ENCODE measurements at places on chromosomes 2 and 18.

- DNase-seq = no peak
These were observed 50.2 kb upstream of the ANKRD44 start for GRCh38 chr2:197360744-197361156.

- no peak for DNase-seq
These were observed 178.0 kb downstream of the UBE2E3 start for GRCh38 chr2:181158427-181158826.

GRCh38 chr18:9210966-9211365 lies 74.4 kb downstream of the ANKRD12 start:
- no peak for DNase-seq

- peak; percentile 18 for DNase-seq
These were observed 777 bp downstream of the GALNT3 start for GRCh38 chr2:165793161-165793778.

DNA sequence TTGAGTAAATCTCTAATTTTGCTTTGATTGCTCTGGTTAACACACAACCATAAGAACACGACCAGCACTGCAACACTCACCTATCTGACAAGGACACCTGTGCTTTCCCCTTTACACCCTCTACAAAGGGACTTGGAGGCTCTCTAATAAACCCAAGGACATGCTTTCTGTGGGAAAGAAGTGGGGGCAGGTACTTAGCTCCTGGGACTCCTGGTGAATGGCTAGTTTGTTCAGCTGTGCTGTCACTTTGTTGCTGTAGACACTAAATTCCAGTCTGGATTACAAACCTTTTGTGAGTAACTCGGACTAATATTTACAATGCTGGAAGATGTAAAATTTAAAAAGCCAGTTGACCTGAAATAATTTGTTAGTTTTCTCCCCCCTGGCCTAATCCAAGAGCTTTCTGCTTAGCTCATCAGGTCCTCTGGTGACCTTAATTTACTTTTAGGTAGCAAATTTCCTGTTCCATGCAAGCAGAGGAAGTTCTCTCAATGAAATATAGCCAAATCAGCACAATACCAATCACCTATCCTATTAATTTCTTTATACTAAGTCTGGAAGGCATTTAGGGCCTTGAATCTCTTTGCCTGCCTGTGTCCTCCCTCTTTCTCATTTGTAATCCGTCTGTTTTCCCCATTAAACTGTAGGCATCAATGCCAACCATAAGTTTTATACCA lies 67.5 kb downstream of the PLCL1 start:
- no peak for DNase-seq

DNA sequence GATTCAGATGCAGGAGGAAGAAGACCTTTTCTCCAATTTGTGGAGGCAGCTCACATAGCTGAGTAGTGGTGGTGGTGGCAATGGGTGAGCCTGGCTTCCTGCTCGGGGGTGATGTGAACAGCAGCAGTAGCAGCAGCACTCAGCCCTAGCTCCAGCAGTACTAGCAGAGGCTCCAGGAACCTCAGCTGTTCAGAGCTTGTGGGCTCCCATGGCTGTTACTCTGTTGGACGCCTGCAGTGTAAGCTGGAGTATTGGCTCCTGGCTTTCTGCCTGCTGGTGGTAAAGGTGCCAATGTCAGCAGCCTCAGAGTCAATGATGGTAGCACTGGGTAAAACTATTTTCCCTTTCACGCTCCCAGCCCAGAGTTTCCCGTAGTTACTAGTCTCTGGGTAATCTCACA lies 3.1 kb upstream of the SEH1L start:
- DNase-seq = no peak

- no peak for DNase-seq
These were observed 21.0 kb upstream of the NRP2 start for GRCh38 chr2:205661281-205661680.

GRCh38 chr2:173053043-173053699 lies 22.5 kb upstream of the MAP3K20 start:
- DNase-seq = no peak

DNA sequence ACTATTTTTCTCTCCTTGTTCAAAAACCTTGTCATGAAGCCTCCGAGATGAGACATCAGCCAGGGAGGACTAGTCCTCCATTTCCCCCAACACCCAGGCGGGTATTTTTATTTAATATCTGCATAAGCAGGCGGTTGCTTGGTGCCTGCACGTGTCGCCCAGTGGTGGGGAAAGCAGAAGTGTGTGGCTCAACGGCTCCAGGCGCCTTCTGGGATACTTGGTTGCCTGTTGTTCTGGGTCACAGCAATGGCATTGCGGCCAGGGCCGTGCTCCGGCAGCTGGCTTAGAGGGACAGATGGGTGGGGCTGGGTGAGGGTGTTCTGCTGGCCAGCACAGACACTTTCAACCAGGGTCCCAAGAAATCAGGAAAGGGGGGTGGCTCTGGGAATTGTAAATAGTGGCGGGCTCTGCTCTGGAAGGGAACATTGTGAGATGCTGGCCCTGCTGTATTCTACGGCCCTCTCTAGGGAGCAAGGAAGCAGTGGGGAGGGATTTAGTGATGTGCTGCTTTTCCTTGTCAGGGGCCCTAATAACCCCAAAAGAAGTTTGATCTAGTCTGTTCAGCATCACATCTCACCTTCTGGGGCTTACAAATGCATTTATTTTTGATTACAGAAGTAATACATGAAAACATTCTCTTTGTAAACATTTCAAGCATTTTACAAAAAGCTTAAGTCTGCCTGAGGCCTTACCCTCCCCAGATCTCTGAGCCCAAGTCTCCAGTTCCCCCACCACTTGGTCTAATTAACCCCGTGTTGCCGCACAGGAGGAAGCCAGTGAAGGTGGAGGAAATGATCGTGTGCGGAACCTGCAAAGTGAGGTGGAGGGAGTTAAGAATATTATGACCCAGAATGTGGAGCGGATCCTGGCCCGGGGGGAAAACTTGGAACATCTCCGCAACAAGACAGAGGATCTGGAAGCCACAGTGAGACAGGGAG lies 1.1 kb downstream of the VAMP8 start:
- DNase-seq = peak; percentile 64

DNA sequence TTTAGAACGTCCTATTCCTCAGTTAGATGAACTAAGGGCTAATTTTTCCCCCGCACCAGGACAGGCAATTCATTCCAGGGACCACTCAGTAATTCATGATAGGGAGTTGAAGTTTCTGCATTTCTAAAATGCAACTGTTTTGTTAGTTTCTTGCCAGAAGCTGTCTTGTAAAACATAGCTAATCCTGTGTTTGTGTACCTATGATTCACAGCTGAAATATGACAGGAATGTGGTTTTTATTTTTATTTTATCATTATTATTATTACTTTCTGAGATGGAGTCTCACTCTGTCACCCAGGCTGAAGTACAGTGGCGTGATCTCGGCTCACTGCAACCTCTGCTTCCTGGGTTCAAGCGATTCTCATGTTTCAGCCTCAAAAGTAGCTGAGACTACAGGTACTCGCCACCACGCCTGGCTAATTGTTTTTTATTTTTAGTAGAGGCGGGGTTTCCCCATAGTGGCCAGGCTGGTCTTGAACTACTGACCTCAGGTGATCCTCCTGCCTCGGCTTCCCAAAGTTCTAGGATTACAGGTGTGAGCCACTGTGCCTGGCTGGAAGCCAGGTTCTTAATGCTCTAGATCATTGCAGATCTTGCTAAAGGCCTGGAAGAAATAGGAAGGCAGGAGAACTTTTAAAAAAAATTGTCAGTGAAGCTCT lies 154.8 kb upstream of the FHL2 start:
- DNase-seq = no peak

- DNase-seq = no peak
These were observed 3.2 kb downstream of the MTHFD2 start for GRCh38 chr2:74201596-74201995.

DNA sequence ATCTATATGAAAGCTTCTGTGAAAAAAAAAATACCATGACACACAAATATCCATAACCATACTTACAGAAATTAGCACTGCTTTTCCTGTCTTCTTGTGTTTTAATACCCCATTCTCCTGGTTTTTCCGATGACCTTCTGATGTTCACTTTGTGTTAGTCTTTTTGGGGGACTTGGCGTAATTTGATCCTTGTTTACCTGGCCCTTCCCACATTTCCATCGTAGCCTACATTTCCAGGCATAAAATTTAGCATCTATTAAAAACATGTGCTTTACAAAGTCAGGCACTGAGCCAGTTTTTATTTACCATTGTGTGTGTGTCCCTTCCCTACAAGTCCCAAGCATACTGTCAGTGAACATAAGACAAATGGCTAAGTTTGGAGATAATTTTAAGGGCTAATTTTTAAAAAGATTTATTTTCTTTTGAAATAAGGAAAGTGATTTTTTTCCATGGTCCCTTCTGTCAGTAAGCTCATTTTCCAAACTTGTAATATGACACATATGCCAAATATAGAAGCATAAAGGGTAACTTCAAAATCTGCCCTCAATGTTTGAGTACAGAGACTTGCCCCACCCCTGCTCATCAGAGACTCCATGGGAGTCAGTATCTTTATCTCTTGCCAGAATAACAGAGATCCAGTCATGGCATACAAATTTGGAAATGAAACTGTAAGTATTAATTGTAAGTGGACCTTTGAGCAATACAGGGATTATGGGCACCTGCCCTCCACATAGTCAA lies 27.3 kb downstream of the SESTD1 start:
- no peak for DNase-seq

- peak; percentile 46 for DNase-seq
These were observed 1.6 kb upstream of the NFE2L2 start for GRCh38 chr2:177265824-177266817.

- DNase-seq = peak; percentile 32
These were observed 44.0 kb downstream of the PDCL3 start for GRCh38 chr2:100606726-100607343.

- DNase-seq = no peak
These were observed 778.1 kb upstream of the SOX11 start for GRCh38 chr2:4914036-4914435.

DNA sequence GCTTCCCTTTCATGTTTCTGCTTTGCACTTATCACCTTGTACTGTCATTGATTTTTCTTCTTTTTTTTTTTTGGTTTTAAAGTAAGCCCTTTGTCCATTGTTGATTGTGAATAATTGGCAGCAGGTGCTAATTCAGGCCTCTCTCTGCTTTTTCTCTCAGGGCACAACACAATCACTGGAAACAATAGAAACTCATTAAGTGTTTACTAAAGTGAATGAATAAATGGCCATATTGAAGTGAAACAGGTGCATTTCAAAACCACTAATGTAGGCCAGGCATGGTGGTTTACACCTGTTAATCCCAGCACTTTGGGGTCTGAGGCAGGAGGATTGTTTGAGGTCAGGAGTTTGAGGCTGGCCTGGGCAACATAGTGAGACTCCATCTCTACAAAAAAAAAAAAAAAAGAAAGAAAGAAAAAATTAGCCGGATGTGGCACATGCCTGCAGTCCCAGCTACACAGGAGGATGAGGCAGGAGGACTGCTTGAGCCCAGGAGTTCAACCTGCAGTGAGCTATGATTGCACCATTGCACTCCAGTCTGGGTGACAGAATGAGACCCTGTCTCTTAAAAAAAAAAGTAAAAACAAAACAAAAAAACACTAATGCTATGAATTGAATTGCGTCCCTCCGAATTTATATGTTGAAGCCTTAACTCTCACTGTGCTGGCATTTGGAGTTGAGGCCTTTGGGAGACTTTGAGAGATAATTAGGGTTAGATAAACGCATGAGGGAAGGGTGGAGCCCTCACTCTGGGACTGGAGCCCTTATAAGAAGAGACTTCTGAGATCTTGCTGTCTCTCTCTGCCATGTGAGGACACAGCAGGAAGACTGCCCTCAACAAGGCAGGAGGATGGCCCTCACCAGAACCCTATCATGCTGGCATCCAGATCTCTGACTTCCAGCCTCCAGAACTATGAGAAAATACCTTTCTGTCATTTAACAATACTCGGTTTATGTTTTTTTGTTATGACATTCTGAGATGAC lies 19.9 kb downstream of the SLC38A11 start:
- no peak for DNase-seq
